H9 (cell line): ENCODE measurements at places on chromosomes 16 and 17.

DNA sequence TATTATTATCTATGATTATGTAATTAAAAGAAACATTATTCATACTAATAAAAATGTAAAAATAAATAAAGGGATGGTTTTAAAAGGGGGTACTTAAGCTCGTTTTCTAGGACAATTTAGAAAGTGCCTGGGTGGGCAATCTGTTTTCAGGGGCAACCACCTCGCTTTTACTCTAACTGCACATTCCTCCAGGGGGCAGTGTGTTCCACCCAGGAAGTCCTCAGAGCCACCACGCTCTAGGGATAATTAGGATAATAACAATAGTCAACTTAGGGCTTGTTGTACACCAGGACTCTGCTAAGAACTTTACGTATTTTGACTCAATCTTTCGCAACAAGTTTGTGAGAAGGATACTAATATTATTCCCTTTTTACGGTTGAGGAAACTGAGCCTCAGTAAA lies 396.7 kb upstream of the MAF start:
- DNase-seq = peak; percentile 37

- DNase-seq = no peak
These were observed 31.4 kb downstream of the NOG start for GRCh38 chr17:56624912-56625311.

GRCh38 chr17:8628172-8628571 lies 2.4 kb downstream of the MYH10 start:
- no peak for DNase-seq

DNA sequence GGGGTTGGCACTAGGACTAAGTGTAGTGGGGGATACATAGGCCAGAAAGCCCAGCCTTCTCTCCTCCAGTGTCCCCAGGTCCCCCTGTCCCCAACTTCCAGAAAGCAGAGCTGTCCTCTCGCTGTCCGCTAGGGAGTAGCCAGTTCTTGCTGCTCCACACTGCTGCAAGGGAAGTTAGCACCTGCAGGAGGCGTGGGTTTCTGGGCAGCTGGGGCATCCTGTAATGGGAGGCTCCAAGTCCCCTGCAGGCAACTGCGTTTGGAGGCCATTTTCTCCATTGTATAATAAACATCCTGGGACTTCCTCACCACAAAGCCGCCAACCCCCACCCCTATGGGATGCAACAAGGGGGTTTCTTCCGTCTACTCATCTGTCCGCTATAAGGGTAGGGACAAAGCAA lies 1.7 kb downstream of the RPRML start:
- peak; percentile 98 for DNase-seq

GRCh38 chr16:29318037-29318436 lies 88.5 kb downstream of the NPIPB11 start:
- no peak for DNase-seq

DNA sequence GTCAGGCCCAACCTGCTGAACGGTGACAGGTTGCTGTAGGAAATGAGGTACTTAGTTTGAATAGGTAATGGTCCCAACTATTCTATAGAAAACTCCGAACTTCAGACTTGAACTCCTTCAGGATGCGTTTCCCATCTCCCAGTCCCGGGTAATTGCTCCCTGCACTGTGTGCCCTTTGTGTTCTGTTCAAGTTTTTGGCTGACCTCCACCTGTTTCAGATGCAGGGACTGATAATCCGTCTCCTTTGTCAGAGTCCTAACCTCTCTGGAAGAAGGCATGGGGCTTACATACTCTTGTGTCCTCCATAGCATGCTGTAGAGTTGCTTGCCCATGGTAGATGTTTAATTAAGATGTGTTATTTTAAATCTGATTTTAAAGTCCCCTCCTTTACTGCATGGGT lies 350.5 kb downstream of the UTP18 start:
- no peak for DNase-seq

- peak; percentile 53 for DNase-seq
These were observed 89.8 kb downstream of the KATNIP start for GRCh38 chr16:27639561-27640276.

GRCh38 chr17:3656755-3657587 lies 11.4 kb downstream of the TAX1BP3 start:
- peak; percentile 28 for DNase-seq

- DNase-seq = no peak
These were observed 146.6 kb downstream of the SKAP1 start for GRCh38 chr17:48283411-48283810.

- no peak for DNase-seq
These were observed 11.5 kb downstream of the TAC4 start for GRCh38 chr17:49836111-49837030.

- no peak for DNase-seq
These were observed 3.6 kb downstream of the USP7 start for GRCh38 chr16:8959921-8960787.

GRCh38 chr16:2092256-2092620 lies 43.5 kb downstream of the PKD1 start:
- DNase-seq = peak; percentile 30

GRCh38 chr16:70478912-70479341 lies 24.5 kb downstream of the FCSK start:
- DNase-seq = peak; percentile 54

GRCh38 chr16:80759419-80760162 lies 44.8 kb downstream of the CDYL2 start:
- no peak for DNase-seq

DNA sequence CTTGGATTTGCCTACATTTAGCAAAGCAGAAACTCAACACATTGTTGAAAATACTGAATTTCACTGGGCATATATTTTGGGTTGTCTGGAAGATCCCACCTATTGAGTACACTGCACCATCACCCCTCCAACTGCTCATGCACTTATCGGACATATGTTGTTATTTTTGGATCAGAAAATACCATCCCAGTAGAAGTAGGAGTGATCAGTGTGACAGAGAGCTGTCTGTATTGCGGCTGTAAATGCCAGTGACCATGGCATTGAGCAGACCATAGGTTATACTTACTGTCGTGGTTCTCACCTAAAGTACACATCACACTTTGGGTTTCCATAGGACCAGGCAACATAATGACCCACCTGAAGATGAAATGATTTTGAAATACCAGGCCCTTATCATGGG lies 264.7 kb downstream of the CDH13 start:
- no peak for DNase-seq

DNA sequence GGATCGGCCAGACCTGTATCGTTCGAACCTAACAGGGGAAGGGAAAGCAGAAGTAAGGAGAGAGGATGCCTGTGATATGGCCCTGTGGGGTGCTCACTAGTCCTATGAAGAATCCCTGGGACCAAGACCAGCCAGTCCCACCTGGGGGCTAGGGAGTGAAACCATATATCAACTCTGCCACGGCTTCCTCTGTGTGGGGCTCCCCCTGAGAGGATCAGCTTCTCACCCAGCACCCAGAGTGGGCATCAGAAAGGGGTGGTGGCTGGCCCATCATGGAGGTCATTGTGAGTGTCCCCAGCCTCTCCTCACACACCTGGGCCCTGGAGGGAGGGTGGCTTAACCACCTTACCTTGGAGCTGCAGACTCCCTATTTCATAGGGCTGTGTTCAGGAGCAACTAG lies 30.1 kb upstream of the SREBF1 start:
- DNase-seq = no peak

GRCh38 chr17:17042851-17043460 lies 699 bp downstream of the MPRIP start:
- DNase-seq = peak; percentile 49

DNA sequence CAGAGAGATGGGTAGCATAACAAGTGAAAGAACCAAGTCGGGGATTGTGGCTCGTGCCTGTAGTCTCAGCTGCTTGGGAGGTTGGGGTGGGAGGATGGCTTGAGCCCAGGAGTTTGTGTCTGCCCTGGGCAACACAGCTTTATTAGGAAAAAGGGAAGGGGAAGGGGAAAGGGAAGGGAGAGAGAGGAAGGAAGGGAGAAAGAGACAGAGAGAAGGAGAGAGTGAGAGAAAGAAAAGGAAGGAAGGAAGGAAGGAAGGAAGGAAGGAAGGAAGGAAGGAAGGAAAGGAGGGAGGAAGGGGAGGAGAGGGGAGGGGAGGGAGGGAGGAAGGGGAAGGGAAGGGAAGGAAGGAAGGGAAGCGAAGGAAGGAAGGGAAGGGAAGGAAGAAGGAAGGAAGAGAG lies 33.3 kb downstream of the CENPV start:
- no peak for DNase-seq

DNA sequence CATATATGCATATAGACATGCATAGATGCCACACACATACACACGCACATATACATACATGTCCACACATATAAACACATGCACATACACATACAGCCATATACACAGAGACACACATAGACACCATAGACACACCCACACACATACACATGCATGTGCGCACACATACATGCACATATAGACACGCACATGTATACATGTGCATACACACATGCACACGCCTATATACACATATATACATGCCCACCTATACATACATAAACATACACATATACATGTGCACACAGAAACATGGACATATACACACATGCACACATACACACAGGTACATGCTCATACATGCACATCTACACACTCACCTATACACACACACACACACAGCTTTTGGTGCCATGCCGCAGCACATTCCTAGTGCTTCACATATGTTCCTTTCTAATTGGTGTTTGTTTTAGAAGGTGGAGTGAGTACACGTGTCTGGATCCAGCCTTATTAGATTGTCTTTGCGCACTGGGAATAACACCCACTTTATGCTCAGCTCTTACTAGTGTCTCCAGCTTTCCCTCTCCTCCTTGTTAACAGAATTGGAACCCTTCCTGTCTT lies 198.0 kb downstream of the RPTOR start:
- DNase-seq = no peak

DNA sequence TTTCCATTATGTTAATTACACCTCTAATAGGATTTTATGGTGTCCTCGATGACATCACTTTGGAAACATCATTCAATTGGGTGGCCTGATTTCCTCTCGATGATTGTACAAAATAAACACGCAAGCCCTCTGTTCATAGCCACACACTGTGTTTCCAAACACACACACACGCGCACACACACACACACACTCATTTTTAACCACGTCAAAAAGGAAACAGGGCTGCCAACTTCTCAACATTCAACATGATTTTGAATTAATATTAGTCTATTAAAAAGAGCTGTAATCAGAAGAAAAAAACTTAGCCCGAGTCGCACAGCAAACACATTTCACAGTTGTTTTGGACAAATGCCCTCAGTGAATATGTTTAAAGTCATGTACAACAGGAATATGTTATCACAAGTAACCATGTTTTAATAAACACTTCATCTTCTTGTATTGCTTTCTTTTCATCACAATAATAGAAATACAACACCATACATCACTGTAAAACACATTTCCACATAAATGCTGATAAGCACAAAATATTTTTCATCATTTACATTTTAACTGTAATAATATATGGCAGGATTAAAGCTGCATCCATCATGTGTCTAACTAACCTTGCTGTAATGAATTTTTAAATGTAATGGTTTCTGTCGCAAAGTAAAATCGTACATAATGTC lies 219.1 kb upstream of the IRX3 start:
- DNase-seq = no peak

DNA sequence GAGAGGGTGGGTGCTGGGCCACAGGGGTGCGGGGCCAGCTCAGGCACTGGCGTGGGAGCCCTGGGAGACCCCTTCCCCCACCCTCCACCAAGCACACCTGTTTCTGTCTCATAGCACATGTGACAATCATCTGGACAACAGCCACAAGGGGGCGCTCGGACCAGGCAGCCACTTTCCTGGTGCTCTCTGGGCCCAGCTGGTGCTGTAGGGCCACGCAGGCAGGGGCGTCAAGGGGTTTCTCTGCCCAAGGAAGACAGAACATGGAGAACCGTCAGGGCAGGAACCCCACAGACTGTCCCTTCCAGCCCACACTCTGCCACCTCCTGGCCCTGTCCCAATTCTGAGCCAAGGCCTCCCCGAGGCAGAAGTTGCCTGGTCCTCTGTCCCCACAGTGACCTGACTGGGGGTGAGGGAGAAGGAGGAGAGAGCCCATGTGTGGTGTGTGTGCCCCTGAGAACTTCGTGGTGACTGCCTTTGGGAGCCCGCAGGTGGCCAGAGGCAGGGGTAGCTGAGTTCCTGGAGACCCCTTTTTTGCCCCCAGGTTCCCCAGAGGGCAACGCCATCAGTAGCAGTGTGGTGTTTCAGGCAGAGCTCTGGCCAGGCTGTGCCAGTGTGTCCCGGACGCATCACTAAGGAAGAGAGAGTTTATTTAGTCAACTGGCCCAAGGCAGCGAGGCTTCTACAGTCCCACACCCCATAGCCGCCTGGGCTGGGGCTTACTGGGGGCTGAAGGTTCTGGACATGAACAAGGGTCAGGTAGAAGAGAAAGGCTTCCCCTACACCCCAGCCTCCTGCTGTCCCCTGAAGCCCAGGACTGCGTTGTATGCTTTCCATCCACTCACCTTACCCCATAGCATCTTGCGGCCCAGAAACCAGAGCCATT lies 3.1 kb upstream of the SETD6 start:
- peak; percentile 91 for DNase-seq

GRCh38 chr17:83121921-83122820 lies 42.8 kb downstream of the METRNL start:
- DNase-seq = peak; percentile 20

GRCh38 chr17:56636265-56636664 lies 42.8 kb downstream of the NOG start:
- no peak for DNase-seq

DNA sequence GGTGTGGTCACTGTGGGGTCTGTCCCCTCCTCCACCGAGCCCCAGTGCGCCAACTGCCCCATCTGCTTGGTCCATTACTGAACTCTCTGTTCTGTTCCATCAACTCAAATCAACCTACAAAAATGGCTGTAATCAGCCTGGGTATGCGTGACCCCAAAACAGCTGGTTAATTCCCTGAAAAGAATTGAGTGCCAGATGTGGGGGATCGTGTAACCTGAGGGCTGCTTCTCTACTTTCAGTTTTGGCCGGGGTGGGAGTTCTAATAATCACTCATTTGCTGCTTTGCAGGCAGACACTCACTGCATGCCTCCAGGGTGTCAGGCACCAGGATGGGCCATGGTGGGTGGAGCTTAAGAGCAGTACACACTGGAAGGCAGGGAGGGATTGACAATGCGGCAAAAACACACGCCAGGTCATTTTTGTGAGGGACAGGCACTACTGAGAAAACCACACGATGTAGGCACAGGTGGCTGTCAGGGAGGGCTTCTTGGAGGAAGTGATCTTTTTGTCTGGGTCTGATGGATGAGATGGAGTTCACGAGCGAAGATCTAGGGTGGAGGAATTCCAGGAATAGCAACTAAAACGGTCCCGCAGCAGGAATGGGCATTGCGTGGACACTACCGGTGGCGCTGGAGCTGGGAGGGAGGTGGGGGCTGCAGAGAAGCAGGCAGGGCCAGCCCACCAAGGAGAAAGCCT lies 30.4 kb upstream of the SSTR5 start:
- no peak for DNase-seq

- peak; percentile 47 for DNase-seq
These were observed 26.9 kb downstream of the RGS9 start for GRCh38 chr17:65163990-65164495.

- DNase-seq = no peak
These were observed 126.4 kb downstream of the KCNJ2 start for GRCh38 chr17:70295731-70296130.

- DNase-seq = no peak
These were observed at the start of gene NUPR1 for GRCh38 chr16:28538733-28539596. Gene NUPR1 (minus strand): TSS chr16:28538974. CDS start chr16:28538907, 67 bp downstream.
